EH (cell line): ENCODE measurements at places on chromosomes 7 and 10.

- peak; percentile 83 for DNase-seq
Observed at GRCh38 chr7:100983451-100984187, 14.3 kb downstream of the MUC12 start.

DNA sequence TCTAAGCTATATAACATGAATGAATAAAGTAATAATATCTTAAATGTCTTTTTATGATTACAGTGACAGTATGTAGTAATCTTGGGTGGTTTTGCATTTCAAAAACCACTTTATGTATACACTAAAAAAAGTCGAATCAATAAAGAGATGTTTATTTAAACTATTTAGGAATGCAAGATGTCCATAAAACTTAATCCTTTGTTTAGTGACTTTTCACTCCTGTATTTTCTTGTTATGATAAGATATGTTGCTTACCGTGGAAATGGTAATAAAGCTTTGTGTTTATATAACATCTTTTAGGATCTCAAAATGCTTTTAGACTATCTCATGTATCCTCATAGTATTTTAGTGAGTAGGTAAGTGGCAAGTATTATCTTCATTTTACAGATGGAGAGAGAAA, 48.5 kb downstream of the SP4 start:
- no peak for DNase-seq

DNA sequence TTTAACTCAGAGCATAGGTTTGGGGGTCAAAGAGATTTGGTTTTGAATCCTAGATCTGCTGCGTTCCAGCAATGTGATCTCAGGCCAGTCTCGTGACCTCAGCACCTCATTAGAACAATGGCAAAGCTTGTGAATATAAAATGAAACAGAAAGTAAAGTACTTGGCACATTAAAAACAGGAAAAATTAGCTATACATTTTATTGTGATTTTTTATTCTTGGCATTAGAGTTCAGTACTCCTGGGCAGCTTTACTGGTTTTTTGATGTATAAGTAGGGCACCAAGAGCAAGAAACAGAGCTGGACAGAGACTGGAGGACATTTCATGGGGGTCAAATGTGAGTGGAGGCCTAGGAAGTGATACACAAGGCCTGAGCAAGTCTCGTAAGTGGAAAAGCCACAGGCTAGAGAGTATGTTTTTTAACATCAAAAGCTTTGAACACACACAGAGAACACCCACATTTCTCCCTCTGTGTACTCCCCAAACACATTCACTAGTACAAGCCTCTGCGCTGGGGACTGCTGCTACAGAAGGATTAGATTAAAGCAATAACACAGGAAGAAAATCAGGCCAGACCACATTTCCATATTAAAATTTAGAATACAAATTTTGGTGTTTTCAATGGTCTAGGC, 157.2 kb upstream of the SLC25A13 start:
- DNase-seq, result no peak

DNA sequence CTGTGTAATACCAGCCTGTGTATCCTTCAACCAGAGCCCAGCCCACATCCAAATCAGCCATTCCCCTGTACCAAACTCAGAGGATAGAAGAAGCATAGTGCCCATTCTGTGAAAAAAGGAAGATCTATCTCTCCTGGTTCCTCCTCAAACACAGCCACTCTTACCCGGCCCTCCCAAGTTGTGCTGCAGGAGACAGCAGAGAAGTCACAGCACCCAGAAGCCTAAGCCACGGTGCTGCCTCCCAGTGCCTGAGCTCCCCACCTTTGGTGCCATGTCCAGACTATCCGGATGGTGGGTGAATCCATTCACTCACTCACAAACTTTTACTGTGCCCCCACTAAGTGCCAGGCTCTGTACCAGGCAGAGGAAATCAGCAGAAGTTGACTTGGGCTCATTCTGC, 166.0 kb upstream of the ZMIZ1 start:
- DNase-seq, result no peak

DNA sequence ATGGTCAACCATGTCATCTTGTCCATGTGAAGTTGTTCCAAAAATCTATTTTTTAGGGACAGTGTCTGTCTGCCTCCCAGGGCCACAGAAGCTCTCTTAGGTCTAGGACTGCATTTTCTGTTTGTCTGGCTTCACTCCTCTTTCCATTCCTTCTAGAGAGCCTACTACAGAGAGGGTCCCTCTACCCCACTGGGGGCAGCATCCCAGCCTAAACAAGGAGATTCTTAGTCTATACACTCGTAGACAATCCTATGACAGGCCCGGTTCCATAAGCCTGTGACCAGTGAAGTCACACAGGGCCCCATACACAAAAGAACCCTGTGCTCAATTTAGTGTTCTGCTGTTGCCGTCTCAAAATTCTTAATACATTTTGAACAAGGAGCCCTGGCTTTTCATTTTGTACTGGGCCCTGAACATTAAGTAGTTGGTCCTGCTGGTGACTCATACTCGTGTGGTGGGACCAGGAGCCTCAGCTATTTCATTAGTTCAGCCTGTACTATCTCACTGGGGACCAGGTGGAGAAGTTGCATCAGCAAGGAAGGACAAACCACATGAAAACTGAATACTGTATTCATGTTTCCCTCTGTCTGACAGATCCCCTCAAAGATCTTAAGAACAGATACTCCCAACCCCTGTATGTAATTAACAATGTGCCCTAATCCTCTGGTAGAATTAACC, 23.5 kb upstream of the FAM180A start:
- peak; percentile 70 for DNase-seq

DNA sequence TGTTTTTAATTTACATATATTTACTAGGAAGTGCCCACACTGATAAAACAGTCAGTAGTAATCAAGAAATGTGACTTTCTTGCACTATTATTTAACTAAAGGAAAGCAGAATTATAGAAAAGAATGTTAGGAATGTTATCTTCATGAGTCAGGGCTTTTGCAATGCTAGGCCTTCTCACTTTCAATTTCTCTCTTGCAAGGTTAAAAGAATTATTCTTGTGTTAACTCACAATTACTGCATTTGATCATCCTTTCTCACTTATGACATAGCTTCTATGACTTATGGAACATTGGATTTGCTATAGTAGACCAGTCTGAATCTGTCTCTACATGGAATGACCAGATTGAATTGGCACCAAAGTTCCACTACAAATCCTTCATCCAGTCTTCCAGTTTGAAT, 192.4 kb downstream of the SDK1 start:
- DNase-seq, result no peak

DNA sequence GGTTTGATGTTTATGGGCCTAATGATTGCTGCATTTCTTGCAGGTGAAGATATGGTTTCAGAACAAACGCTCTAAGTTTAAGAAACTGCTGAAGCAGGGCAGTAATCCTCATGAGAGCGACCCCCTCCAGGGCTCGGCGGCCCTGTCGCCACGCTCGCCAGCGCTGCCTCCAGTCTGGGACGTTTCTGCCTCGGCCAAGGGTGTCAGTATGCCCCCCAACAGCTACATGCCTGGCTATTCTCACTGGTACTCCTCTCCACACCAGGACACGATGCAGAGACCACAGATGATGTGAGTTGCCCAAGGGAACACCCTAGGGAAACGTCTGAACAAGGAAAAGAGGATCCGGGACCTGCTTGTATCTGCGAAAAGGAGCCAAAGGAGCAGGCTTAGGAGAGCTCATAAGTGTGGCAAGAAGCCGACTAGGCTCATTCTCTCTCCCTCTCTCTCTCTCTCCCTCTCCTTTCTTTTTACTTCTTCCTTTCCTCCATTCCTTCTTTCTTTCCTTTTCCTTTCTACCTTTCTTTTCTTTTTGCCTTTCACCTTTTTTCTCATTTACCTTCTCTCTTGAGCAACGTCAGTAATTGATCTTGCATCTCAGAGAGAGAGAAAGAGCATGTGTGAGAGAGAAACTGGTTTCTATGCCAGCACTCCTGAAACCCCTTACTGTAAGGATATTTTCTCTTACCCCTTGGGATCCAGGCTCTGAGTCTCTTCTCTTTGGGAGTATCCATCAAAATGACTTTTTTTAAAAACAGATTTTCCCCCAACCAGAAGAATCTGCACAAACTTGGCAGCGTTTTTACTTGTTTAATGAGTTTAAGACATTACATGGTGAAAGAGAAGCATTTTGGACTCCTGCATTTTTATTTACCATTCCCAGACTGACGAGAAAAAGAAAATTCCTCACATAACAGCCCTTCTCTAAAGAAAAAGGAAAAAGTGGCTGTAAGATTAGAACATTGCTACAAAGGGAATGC, 4.7 kb downstream of the DLX6 start:
- no peak for DNase-seq

- no peak for DNase-seq
Observed at GRCh38 chr10:12639996-12640944, 290.9 kb downstream of the CAMK1D start.

DNA sequence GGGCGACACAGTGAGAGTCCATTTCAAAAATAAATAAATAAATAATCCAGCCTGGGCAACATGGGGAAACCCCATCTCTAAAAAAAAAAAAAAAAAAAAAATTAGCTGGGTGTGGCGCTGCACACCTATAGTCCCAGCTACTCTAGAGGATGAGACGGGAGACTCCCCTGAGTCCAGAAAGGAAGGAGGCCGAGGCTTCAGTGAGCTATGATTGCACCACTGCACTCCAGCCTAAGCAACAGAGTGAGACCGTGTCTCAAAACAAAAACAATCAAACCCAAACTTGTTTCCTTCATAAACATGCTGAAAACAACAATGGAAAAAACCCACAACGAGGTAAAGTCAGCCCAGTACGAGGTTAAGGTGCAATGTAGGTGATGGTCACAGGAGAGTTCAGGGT, 1.2 kb downstream of the COX19 start:
- DNase-seq, result no peak
